ENCODE measurements at places on chromosomes 11 and 22.

GRCh38 chr11:80846979-80847378 lies 1406.1 kb upstream of the TENM4 start:
- no peak for DNase-seq

- DNase-seq = no peak
These were observed 8.6 kb downstream of the PPP6R3 start for GRCh38 chr11:68469122-68469521.

DNA sequence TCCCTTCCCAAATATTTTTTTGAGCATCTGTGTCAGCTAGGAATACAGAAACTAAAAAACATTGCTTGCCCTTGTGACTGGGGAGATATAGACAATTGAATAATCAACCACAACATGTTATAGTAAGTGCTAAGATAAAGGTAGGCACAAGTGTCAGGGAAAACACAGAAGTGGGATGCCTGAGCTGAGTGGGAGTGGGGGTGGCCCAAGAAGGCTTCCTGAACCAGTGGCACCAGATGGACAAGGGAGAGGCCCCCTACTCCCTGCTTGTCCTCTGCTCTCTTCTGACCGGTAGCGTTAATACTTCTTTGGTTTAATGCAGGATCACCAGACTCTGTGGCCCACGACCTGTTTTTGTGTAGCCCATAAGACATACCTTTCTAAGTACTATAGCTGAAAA lies 48.8 kb downstream of the PACS1 start:
- no peak for DNase-seq

GRCh38 chr11:125624756-125625213 lies at the start of gene CHEK1:
Gene CHEK1 (plus strand): TSS chr11:125625163. CDS start chr11:125626769, 1,606 bp downstream.
- DNase-seq = no peak

GRCh38 chr11:2569321-2569721 lies 124.5 kb downstream of the KCNQ1 start:
- no peak for DNase-seq

- DNase-seq = no peak
These were observed at the start of gene MOV10L1 for GRCh38 chr22:50089682-50090411. Gene MOV10L1 (plus strand): TSS chr22:50090006. CDS start chr22:50090089, 83 bp downstream.

GRCh38 chr11:113549611-113550578 lies 74.7 kb upstream of the DRD2 start:
- no peak for DNase-seq

- no peak for DNase-seq
These were observed 2.8 kb downstream of the PHF21B start for GRCh38 chr22:45006964-45007390.

DNA sequence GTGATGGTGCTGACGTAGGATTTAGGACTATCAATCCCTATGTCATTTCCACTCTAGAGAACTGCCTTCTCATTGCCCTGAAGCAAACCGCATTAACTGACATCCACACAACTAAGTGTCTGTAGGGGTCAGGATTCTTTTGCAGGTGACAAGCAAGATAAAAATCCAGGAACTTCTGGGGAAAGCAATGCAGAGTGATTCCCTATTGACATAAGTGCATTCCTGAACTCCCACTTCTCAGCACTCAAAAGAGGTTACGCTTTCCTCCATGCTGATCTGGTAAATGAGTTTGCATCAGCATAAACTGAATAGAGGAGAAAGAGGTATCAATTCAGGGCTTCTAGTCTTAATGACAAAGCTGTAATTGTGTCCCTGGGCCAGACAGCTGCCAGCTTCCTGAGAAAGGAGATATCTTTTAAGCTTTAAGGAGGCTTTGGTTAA lies 224.6 kb upstream of the ISX start:
- DNase-seq = no peak

GRCh38 chr11:58358969-58359368 lies at the start of gene OR5B17:
Gene OR5B17 (minus strand): TSS chr11:58359069. CDS start chr11:58359069, 0 bp downstream.
- no peak for DNase-seq

- DNase-seq = no peak
These were observed 89.7 kb downstream of the MYEOV start for GRCh38 chr11:69383372-69384250.

DNA sequence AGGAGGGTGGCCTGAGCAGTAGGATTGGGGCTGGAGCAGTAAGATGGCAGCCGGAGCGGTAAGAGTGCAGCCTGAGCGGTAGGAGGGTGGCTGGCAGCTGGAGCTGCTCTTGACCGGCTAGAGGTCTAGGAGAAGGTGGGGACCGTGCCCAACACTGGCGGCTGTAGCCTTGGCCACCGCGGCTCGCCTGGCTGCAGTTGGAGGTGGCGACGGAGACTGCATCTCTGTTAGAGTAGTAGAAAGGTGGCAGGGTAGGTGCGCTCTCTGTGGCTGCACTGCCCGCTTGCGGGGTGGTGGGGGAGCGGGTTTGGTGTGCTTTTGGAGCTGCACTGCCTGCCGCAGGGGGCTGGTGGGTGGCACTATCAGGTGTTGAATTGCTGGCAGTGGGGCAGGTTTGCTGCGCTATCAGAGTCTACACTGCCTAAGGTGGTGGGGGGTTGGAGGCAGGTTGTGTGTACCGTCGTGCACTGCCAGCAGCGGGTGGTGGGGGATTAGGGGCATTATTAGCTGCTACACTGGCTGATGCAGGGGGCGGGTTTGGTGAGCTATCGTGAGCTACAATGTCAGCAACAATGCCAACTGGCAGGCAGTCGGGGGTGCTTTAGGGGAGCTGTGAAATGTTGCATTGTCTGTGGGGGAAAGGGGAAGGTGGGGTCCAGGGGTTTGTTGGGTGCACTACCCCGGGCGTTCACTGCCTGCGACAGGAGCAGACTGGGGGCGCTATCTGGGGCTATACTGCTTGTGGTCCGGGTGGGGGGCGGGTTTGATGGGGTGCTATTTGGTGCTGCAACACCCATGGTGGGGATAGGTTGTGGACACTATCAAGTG lies 4461.3 kb upstream of the OR11H1 start:
- DNase-seq = no peak

DNA sequence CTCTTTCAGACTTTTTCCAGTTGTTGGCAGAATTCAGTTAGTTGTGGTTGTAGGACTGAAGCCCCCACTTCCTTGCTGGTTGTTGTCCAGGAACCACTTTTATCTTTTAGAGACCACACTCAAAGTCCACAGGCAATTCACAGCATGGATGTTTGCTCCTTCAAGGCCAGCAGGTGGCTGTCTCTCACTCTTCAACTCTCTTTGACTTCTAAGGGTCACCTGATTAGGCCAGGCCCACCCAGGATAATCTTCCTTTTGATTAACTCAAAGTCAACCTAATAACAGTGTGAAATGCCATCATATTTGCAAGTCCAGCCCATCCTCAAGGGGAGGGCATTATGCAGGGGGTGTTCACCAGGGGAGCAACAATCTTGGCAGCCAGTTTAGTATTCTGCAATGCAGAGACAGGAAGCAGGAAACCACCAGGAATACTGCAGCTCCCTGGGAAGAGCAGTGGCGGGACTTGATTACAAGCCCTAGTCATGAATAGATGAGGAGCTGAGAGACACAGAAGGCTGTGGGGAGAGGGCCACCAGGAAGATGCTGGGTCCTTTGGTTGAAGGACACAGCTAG lies 52.4 kb downstream of the LRRC74B start:
- no peak for DNase-seq

GRCh38 chr11:32332990-32333319 lies 102.4 kb downstream of the WT1 start:
- DNase-seq = no peak

GRCh38 chr11:108402241-108402640 lies 65.1 kb downstream of the C11orf65 start:
- no peak for DNase-seq

- DNase-seq = no peak
These were observed 67.4 kb downstream of the SPECC1L start for GRCh38 chr22:24337894-24338645.

- no peak for DNase-seq
These were observed 11.2 kb downstream of the MRPL23 start for GRCh38 chr11:1958367-1958766.

DNA sequence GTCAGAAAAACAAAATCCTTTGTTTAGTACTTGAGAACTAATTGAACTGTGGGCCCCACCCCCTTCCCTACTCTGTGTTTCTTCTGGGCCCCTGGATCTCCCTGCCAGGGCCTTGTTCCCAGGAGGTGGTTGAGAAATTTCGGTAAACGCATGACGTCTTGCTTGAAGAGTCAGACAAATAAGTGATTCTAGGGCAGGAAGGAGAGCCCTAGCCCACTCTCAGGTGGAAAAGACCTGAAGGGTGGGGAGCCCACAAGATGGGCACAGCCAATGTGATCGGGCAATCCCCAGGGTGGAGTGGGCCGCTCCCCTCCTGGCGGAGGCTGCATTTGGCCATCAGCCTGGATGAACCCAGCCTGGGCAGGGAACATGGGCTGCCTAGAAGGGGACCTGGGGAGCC lies 16.8 kb upstream of the P2RY2 start:
- DNase-seq = no peak

- no peak for DNase-seq
These were observed 21.8 kb downstream of the NUCB2 start for GRCh38 chr11:17298302-17298701.

DNA sequence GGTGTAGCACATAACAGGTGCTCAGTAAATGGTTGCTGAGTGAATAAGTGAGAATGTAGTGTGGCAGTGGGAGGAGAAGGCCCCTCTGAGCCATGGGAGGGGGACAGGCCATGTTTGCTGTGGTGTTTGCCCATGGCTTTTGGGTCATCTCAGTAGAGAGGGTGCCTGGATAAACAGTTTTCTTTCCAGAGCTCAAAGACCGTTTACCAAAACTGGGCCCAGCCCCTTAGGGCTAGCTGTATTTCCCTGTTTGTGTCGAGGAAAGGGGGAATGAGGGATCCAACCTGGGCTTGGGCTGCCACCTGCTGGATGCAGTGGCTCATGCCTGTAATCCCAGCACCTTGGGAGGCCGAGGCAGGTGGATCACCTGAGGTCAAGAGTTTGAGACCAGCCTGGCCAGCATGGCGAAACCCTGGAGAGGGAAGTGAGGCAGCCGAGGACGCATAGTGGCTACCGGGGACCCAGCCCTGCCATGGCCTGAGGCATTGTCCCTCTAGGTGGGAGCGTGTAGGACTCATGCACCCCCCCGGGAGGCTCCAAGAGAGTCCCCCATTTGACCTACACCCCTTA lies 8.7 kb upstream of the LTO1 start:
- no peak for DNase-seq

- no peak for DNase-seq
These were observed 19.0 kb upstream of the GLB1L2 start for GRCh38 chr11:134312807-134313206.

DNA sequence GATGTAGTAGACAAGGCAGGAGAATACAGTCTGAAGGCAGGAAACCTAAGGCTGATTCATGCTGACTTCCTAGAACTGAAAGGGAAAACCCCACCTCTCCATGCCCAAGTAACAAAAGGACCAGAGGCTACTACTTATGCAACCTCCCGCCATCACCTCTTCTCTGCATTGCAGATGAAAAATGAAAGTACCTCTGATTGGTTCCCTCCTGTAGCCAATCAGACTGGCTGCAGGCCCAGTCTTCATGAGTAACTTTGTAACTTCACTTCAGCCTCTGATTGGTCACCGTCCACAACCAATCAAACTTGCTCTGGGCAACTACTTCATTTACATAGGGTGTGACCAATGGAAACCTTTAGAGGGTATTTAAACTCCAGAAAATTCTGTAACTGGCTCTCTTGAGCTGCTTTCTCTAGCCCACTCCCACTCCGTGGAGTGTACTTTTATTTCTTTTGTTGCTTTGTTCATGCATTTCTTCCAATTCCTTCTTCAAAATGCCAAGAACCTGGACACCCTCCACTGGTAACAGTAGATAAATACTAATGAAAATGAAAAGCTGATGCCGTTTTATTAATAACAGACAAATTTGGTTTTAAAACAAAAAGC lies 5.2 kb upstream of the MAP6 start:
- DNase-seq = no peak

- no peak for DNase-seq
These were observed 11.5 kb downstream of the RTL6 start for GRCh38 chr22:44486538-44486937.

DNA sequence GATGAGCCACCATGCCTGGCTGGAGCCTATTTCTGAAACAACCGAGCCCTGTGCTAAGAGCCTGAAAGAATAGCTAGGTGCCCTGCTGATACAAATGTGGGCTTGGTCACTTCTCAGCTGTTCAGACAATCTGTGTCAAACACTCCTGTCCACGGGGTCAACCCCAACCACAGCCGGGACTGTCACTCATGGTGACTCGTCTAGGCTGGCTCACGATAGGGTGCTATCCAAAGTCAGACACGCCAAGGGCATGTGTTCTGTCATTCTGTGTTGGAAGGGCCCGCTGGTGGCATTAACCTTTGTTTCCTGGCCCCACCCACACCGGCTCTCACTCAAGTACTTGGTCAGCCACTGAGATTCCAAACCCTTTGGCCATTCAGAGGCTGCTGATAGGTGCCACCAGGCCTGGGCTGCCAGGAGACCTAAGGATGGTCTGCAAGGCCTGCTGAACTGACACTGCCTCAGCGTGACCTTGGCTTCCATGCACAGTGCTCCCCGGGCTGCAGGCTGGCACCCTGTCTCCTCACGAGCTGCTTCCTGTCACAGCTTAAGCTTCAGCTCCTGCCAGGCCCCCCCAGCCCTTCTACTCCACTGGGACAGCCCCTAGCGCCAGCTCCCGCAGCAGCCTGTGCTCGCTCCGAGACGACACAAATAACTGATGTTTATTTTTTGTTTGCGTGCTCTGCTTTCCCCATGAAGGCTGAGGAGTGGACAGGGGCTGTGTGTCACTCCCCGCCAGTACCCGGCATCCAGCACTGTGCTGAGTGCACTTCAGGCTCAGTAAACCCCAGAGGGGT lies 14.2 kb upstream of the CDC42BPG start:
- peak; percentile 44 for DNase-seq

DNA sequence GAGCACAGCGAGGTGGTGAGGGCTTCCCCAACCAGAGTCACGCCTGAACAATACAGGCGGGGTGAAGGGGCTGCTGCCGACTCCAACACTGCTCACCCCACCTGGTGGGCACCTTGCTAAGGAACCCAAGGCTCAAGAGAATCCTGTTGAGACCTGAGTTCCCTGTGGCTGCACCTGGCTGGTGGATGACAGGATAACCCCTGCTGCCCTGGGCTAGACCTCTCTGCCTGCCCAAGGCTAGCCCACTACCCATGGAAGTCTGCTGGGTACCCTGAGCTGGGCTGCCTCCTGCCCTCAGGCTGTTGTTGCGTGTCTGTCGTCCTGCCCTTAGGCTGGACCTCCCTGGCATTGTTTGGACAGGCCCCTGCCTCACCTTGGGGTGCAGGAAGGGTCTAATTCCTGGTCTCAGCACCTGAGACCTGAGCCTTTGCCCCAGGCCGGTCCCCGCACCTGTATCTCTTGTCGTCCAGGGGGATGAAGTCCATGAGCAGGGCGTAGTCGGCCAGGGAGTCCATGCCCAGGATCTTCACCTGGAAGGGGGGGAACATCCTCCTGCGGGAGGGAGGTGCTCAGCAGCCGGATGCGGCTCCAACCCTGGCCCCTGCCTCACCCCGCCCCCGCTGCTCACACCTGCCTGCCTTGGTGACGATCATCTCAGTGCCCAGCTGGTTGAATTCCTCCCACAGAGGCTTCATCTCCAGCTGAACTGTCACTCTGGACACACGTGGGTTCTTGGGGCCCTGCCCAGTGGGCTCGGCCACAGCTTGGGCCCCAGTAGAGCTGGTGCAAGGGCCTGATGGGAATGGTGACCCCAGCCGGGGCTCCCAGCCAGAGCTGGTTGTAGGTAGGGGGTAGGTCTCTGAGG lies 4.9 kb upstream of the NUDT8 start:
- no peak for DNase-seq

GRCh38 chr22:50269970-50270665 lies at the start of gene MAPK11:
Gene MAPK11 (minus strand): TSS chr22:50270380. CDS start chr22:50270292, 88 bp downstream.
- peak; percentile 63 for DNase-seq

- DNase-seq = no peak
These were observed 4.5 kb downstream of the C11orf16 start for GRCh38 chr11:8928205-8928604.

GRCh38 chr22:50418624-50419023 lies 56.2 kb downstream of the SBF1 start:
- no peak for DNase-seq

GRCh38 chr22:32518381-32518780 lies 43.8 kb downstream of the FBXO7 start:
- no peak for DNase-seq

Measured in stimulated activated CD4-positive, alpha-beta T cell treated with anti-CD3 and anti-CD28 coated beads, TNF-alpha, amount 100 ng/mL, for 1 hour (primary cell).